ENCODE measurements at places on chromosomes 3 and 15.

GRCh38 chr15:62653122-62653521 lies 389.4 kb upstream of the TPM1 start:
- no peak for DNase-seq

DNA sequence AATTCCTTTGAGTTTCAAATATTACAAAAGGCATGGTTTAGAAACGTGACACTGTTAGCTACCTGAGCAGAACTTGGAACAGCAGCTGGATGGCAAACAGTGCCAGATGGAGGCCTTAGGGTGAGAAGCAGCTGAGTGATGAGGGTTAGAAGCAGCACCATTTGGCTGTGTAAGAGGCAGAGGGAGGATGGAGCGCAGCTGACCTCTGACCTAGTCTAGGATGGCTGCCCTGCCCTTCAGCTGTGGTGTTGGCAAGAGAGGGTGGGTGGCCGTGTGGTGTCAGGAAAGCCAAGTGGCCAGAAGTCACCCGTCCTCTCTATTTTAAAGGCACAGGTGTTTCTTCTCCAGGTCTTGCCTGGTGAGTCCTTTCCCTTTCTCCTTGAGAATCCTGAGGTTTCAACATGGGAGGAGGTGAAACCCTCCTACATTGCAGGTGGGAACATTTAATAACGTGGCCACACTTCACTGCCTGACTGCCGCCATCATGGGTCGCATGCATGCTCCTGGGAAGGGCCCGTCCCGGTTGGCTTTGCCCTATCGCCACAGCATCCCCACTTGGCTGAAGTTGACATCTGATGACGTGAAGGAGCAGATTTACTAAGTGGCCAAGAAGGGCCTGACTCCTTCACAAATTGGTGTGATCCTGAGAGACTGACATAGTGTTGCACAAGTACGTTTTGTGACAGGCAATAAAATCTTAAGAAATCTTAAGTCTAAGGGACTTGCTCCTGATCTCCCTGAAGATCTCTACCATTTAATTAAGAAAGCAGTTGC lies 17.6 kb downstream of the BCL2L10 start:
- no peak for DNase-seq

DNA sequence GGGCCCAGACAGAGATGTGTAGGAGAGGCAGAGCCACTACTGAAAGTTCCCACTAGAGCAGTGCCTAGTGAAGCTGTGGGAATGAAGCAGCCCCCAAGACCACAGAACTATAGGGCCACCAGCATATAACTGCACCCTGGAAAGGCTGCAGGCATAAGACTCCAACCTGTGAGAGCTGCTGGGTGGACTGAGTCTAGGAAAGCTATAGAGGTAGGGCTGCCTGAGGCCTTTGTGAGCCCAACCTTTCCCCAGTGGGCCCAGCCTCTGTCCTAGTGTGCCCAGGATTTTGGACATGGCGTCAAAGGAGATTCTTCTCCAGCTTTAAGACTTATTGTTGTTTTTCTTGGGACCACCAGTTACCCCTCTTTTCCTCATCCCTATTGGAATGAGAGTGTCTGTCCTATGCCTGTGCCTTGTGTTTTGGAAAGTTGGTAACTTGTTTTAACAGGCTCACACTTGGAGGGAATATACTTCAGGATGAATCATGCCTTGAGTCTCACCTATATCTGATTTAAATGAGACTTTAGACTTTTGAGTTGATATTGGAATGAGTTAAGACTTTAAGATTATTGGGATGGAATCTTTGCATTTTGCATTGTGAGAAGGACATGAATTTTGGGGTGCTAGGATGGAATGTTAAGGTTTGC lies 28.1 kb downstream of the SLMAP start:
- no peak for DNase-seq

DNA sequence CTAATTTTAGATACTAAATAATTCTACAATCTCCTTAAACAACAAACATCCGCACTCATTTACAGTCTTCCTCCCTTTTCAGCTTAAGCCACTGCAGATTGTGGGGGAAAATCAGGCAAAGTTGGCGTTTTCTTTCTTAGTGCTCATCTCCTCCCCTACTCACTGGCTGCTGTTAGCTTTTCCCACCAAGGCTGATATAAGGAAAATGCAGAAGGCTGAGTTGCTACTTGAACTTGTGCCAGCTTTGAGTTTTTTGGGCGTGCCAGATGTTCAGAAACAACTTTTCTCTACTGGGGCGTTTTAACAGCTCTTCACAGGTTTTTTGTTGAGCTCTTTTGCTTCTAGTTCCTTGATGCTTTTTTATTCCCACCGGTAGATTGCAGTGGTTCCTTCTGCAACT lies 222.0 kb downstream of the PYDC2 start:
- DNase-seq, result no peak

DNA sequence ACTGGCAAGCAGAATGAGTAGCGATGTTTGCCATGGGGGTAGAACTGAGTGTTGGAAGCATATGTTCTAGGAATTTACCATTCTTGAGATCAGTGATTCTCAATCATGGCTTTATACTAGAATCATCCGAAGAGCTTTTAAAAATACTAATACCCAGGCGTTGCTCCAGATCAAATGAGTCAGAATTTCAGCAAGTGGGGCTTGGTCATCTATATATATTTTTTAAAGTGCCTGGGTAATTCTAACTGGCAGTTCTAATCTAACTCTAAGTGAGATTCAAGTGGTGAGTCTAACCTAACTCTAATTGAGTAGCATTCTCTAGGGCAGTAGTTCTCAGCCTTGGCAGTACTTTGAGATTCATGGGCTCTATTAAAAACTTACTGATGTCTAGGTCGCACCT lies 20.8 kb downstream of the TM4SF1 start:
- no peak for DNase-seq

DNA sequence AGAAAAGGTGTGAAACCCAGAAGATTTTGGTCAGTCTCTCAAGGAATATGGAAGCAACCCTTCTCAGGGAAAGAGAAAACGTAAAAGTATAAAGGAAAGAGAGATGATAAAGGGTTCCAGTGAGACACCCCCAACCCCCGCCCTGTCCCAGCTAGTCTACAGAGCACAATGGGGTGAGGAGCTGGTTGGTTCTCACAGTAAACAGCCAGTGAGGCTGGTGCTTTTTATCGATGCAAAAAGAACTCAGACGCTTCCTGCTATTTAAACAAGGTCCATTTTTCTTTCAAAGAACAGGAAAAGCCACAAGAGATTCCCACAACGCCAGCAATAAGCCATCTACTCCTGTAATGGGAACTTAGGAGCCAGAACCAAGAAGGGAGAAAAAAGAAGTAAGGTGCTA lies 65.9 kb downstream of the CHAC1 start:
- DNase-seq, result no peak

- DNase-seq, result no peak
These were observed 2.5 kb downstream of the RORA start for GRCh38 chr15:61226361-61227256.

- no peak for DNase-seq
These were observed 71.2 kb downstream of the ARHGAP31 start for GRCh38 chr3:119365418-119365817.

- no peak for DNase-seq
These were observed 89.7 kb upstream of the CMC1 start for GRCh38 chr3:28151608-28152228.

DNA sequence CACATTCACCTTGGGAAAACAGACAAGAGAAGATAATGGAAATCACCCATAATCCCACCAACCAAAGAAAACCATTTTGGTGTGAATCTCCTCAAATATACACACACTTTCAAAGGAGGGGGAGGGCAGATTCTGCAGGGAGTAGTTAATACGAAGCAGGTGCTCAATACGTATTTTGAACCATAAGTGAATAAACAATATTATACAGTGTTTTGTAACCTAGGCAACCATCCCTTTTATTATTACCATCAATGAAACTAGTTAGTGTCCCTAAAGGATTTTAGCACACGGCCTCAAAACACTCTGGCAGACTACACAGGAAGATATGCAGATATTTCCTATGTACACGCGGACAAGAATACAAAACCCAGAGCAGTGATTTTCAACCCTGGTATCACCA lies 6.1 kb downstream of the OSBPL10 start:
- DNase-seq, result no peak

GRCh38 chr3:72109327-72110259 lies 324.6 kb upstream of the PROK2 start:
- DNase-seq, result no peak

DNA sequence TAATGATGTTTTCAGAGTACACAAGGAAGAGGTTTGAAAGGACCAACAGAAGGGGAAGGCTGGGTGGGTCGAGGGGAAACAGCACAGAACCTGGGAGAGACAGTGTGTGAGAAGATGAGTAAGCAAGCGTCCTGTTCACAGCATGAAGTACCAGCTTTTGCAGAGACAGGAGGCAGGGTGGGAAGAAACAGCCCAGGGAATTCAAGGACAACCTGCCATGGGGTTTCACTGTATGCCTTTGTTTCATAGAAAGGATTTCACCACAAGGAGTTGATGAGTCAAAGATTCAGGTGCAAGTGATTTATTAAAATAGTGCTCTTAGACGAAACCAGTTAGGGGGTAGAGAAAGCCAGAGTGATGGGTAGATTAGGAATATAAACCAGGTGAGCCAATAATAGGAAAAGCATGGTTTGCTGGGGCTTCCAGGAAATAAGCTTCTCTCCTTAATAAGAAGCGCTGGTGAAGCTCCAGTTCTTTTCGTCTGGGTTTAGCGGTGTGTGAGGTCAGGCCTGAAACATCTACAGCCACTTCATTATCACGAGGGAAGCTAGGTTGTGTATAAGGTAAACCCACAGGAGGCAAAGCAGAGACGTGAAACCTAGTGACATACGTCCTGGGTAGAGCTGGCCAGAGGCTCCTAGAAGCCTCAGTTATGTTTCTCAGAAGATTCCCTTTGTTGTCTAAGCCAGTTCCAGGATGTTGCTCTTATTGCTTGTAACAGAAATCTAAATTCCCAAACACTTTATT lies 3.9 kb downstream of the HHLA2 start:
- no peak for DNase-seq

DNA sequence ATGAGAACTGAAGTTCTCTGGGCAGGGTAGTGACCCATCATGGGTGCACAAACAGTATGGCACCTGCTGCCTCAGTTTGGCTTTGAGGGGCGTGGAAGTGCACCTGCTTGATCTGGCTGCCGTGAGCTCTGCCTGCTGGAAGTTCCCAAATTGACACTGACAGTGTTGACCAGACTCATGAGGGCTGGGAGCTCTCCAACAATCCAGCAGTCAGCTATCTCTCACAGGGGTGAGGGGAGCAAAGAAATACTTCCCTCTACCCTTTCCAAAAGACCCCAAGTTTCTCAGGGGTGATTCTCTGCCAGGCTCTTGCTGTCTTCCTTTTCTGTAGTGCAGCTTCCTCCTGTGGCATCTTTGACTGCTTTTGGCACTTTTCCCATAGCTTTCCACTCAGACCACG lies 49.4 kb upstream of the ROBO1 start:
- no peak for DNase-seq

DNA sequence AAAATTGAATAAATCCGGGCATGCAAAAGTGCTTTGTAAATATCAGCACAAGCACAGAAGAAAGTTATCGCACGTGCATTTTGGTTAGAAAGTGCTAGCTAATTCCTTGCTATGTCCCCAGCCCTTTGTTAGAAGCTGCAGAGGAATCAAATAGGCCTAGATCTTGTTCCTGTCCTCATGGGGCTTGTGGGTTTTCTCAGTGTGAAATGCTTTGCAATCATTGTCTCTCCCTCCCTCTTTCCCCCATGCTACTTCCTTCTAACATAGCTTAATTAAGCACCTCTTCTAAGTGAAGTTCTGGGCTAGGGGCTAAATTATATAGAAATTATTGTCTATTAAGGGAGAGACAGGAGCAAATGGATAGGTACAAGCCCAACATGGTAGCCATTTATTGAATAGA lies 271.7 kb downstream of the RPLP1 start:
- no peak for DNase-seq

DNA sequence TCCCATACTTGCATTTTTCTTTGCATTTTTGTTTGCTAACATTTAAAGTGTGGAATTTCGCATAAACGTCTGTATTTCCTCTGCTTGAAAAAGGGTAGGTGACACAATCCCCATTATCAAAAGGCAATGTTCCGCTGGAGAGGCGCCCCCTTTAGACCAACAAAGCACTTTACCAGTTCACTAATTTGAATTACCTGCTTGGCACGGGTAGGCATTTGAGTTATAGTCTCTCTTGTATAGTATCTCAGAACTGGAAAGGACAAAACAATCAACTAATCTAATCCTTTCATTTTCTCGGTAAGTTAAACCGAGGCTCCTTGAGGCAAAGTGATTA lies 775 bp upstream of the CCDC39 start:
- no peak for DNase-seq

GRCh38 chr15:56225520-56225919 lies 18.2 kb downstream of the RFX7 start:
- no peak for DNase-seq

- DNase-seq, result no peak
These were observed 17.3 kb upstream of the LRRK1 start for GRCh38 chr15:100901702-100902435.

- no peak for DNase-seq
These were observed 10.3 kb downstream of the GPR156 start for GRCh38 chr3:120274739-120275167.

GRCh38 chr3:138434875-138435772 lies 708 bp downstream of the ESYT3 start:
- DNase-seq, result no peak

DNA sequence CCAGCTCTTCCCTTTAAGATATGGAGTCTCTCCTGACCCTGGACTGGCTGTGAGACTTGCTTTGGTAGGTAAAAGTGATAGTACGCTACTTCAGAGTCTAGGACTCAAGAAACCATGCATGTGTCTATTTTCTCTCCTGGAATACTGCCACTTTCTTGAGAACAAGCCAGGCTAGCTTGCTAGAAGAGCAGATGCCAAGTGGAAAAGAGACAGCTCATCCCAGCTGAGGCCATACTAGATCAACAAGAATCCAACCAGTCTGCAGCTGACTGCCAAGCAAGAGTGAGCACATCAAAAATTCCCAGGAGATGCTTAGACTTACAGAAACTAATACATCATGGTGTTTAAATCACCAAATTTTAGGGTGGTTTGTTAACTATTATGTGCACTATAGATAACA lies 208.3 kb upstream of the RBMS3 start:
- no peak for DNase-seq

DNA sequence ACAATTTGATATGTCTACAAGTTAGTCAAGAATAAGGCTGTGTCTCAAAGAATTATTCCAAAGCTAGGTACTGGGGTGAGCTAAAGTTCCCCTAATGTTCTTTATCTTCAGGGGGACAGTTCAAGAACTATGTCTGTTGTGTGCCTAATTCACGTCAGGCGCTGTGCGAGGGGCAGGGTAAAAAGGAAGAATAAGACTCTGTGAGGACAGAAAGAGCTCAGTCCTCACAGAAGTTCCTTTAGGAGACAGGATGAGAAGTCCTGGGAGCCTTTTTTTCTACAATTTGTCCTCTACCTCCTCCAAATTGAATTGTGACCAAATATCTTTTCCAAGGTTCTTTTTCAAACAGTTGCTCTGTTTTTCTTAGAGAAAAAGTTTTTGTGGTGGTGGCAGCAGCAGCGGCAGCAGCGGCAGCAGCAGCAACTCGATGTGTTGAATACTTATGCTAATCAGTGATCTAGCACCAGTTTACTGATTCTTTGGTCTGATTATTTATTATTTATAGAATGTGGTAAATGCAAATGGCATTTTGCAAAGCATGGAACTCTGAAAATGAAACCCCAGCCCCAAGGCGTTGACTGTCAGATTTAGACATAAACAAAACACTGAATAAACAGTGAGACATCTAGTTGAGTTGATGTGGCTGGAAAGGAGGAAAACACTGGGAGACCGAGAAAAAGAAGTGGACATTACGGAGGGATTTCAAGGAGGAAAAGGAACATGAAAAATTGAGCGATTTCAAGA lies 88.6 kb downstream of the GTPBP8 start:
- DNase-seq, result no peak

Measured in stimulated activated CD4-positive, alpha-beta T cell treated with anti-CD3 and anti-CD28 coated beads, Interleukin-12 subunit alpha, Interleukin-12 subunit beta, amount 100 ng/mL, for 24 hours (primary cell).